ENCODE measurements at places on chromosomes 6 and 20.

- DNase-seq, result no peak
Measured at GRCh38 chr6:134303891-134304290, 14.0 kb downstream of the SGK1 start.

GRCh38 chr6:1991332-1991878 is 254.0 kb downstream of the GMDS start:
- no peak for DNase-seq

DNA sequence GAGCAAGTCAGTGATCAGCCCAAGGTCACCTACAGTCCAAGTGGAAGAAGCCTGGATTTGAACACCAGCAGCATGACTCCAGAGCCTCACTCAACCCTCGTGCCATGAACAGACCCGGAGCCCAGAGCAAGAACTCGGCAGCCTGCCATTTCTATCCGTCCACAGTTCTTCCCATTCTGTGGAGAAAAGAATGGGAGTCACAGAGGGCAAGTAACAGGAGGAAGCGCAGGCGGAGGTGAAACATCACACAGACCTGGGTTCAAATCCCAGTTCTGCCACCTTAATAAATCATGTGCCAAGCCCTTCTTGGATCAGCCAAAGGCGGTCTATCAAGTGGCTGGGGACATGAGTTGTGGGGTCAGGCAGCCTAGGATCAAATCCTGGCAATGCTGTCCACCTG is 4.3 kb downstream of the PREX1 start:
- no peak for DNase-seq

- no peak for DNase-seq
Measured at GRCh38 chr6:127630800-127631199, 53.8 kb downstream of the C6orf58 start.

- DNase-seq, result no peak
Measured at GRCh38 chr6:165858586-165858985, 195.5 kb upstream of the PDE10A start.

DNA sequence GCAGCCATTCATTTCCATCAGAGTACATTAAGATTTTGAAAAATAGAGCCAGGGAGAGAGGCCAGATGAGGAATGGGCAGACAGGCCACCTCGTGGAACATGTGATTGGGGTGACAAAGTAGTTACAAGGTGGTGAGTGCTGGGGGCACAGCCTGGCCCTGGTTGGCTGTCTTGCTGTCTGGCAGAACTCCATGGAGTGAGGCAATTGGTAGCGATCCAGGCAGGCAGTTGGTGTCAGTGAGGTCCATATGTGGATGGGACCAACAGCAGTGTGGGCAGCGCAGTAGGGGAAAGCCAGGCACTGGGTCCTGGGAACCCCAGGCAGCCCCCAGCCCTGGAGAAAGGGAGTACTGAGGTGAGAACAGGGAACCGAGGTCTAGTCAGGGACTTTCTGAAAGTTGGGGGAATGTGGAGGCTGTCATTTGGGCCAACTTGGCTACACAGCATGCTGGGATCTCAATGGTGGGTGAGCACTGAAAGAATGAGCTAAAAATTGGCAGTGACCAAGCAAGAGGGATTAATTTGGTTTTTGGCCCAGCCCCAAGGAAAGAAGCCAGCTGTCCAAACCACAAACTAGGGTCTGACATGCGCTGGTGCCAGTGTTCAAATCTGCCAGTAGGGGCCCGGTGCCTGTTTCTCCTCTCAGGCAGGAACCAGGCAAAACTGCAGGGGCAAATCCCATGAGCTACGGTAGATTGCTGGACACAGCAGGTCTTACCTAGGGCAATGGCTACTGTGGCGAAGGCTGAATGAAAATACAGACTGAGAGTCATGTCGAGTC is 61.4 kb upstream of the E2F3 start:
- DNase-seq, result no peak

- no peak for DNase-seq
Measured at GRCh38 chr6:147936703-147937470, 405.8 kb upstream of the SASH1 start.

- no peak for DNase-seq
Measured at GRCh38 chr20:52012079-52012478, 179.5 kb downstream of the ZFP64 start.

- DNase-seq, result no peak
Measured at GRCh38 chr20:37356387-37356786, 10.4 kb downstream of the SRC start.

DNA sequence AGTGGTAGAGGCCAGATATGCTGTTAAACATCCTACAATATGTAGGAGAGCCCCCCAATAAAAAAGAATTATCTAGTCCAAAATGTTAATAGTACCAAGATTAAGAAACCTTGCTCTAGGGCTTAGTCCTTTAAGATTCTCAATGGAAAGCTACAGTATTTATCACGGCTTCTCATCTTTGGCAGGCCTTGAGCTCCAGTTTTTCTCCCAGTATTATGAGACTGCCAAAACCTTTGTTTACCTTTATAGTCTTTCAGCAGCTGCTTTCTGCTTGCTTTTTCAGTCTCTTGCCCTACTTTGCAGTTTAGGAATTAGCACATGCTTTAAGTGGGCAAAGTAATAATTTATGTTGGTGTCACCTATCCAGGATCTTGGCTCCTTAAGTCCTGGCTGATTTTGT is 59.7 kb downstream of the NHLRC1 start:
- DNase-seq, result no peak

- DNase-seq, result no peak
Measured at GRCh38 chr6:169406034-169406433, 152.4 kb upstream of the THBS2 start.

DNA sequence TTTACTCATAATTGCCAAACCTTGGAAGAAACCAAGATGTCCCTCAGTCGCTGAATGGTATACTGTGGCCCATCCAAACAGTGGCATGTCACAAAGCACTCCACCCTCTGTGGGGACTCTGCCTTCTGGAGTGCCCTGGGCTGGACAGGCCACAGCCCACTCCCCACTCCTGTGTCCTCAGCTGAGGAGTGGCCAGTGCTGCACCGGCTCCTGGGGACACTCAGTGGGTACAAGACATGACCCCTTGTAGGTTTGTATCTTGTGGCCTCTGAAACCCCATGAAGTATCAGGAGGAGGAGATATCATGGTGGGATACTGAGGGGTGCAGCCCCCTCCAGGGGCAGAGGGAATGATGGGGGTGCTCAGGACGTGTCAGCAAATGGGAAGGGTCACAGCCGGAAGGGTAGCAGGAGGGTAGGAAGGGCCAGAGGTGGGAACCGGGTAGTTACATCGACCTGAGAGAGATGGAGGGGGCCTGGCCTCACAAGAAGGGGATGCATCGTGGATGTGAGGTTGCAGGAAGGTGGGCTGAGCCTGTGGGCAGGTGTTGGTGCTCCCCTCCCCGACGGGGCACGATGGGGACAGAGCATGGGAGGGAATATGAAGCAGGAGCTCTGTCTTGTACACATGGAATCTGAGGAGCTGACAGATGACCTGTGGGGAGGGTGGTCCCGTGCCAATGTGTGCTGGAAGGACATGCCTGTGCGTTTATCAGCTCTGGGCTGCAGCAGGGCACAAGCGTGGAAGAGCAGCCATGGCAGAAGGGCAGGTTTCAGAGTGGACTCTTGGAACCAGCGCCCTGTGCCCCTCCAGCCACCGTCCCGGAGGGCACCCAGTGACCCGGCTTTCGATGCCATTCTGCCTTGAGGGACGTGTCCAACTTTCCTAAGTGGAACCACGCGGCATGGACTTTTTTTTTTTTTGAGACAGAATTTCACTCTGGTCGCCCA is 11.9 kb upstream of the HELZ2 start:
- no peak for DNase-seq

GRCh38 chr6:142627474-142627873 is 317.5 kb downstream of the HIVEP2 start:
- DNase-seq, result no peak

- DNase-seq, result no peak
Measured at GRCh38 chr6:15352845-15353244, 107.0 kb downstream of the JARID2 start.

DNA sequence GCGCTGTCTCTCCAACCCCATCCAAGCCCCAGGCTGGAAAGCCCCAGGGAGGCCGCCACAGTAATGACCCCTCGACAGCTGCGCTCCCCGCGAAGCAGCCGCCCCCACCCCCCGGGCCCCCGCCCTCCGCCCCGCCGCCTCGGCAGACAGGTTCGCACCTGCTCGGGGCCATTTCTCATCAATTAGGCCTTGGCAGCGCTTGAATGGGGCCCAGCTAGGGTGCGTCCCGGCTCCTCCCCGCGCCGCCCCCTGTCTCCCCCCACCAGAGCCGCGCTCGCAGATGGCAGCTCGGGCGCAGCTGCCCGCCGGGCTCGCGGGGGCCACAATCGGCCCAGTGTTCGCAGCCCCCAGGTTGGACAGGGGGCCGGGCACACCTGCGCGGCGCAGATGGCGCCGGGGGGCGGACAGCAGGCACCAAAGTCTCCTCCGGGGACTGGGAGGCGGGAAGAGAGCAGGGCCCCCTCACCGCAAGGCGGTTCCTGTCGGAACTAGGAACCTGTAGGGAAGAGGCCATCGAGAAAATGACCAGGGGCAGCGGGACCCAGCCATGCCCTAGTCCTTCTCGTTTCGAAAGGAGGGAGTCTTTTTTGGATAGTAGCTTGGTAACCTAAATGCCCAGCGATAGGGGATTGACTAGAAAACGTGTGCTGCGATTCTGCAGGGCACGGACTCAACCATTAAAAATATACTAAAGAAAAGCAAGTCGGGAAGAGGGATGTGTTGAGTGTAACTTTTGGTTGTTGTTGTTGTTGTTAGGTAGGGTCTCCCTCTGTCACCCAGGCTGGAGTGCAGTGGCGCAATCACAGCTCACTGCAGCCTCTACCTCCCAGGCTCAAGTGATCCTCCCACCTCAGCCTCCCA is 83.2 kb upstream of the EYA2 start:
- no peak for DNase-seq

GRCh38 chr20:23514848-23515247 is 23.9 kb downstream of the CST8 start:
- no peak for DNase-seq

GRCh38 chr20:32004963-32005362 is 5.3 kb upstream of the CCM2L start:
- no peak for DNase-seq

DNA sequence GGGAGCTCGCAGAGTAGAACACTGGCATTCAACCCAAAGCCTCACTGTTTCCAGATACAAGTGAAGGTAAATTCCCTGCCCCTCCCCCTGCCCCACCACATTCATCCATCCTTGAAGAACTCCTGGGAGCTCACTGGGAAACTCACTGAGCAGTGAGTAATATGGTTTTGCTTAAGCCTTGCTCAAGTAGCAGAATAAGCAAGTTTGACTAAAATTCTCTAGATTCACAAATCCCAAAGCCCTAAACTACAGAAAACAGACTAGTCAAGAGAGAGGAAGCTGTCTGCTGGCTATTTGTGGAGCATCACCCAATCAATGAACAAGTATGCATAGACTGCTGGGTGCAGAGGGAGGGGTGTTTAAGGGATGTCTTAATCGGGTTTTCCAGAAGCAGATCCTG is 82.1 kb downstream of the UNC5CL start:
- DNase-seq, result no peak

DNA sequence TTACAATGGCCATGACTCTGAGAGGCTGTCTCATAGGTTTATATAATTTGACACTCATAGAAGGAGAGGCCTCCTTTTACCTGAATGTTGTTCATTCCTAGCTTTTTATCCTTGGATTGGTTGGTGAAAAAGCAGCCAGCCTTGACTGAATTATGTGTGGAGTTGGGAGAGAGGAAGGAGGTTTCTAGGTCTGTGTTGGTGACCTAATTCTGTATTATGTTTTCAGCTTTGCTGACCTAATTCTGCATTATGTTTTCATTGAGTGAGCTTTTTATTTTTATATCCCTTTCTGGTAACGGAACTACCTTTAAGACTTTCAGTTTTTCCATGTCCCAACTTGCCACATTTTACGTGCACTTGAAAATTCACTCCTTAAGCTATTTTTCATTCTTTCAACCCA is 59.1 kb upstream of the RNF144B start:
- DNase-seq, result no peak

Measured in GM06990 (cell line).